ENCODE measurements at places on chromosomes 11 and 22.

DNA sequence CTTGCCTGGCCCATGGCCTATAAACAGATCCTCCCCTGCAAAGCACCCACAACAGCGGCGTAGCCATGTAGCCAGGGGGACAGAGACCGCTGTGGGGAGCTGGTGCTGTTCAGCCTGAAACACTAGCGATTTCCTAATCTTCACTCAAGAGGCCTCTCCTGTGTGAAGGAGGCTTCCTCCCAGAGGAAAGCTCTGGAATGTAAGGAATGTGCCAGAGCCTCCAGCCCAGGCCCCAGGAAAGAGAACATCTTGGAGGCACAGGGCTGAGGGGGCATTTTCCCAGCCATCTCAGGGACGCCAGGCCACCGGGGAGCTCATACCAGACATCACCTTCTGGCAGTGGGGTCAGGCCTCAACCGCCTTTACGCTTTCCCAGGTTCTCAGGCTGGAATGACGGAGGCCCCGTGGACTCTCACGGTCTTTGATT lies 24.0 kb downstream of the MIAT start:
- DNase-seq: no peak

DNA sequence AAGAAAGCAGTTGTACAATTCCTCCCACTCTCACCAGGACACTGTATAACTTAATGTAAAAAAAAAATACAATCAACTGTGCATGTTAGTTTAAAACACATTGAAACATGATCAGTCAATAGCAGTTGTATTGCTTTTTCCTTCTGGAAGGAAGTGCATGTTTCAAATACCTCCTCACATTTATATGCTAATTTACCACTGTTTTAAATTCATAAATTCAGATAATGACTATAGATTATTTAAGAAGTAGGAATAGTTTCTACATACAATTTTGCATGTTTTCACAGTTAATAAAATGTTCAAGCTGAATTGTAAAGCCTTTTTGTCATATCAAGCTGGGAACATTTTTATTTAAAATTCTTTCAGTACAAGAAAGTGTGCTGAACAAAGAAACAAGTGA lies 3.3 kb downstream of the GRIA4 start:
- DNase-seq: no peak

- no peak for DNase-seq
Measured at GRCh38 chr11:39570526-39570925, 1888.9 kb downstream of the LRRC4C start.

- DNase-seq: no peak
Measured at GRCh38 chr11:19107125-19107524, 9.8 kb upstream of the ZDHHC13 start.

DNA sequence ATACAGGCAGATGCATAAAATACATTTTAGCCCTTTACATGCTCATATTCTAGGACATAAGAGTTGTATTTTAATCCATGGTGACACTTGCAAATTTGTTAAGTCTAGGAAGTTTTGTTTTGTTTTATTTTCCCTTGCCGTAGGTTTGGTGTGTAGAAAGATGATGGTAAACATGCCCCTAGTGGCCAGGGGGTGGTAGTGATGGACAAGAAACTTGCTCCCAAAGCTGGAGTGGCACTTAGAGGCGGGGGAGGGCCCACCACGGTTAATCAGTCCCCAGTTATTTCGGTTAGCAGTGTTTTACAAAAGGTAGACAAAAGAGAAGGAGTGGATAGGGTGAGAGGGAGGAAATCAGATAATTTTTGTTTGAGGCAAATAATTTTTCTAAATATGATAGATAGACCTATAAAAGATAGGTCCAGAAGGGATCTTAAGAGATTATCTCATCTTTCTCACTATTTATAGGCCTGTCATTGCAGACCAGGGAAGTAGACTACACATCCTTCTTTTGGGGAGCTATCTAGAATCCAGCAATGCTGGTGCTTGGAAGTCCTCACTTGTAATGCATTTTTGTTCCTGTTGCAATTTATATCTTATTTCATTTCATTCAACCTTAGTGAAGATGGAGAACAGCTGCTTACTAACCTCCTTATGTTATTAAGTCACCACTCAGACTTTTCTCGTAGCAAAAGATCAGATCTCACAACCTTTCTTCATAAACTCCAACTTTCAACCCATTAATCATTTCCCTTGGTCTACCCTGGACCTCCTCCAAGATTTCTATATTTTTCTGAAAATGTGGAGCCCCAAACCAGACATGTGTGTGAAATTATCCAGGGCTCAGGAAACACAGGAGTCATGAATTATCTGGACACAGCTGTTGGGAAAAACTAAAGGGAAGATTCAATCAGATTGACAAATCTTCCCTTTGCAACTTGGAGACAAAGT lies 5.9 kb upstream of the BDNF start:
- no peak for DNase-seq
